Prostate gland (tissue), 2 donors: ENCODE measurements at places on chromosomes 5 and 9. TPM values are rescaled to one million over a fixed set of nuclear protein-coding genes. Genes with fewer than 3 reads are reported as not detected.
A peak's percentile ranks its signal among the peaks of the same experiment; 100 is the strongest.

DNA sequence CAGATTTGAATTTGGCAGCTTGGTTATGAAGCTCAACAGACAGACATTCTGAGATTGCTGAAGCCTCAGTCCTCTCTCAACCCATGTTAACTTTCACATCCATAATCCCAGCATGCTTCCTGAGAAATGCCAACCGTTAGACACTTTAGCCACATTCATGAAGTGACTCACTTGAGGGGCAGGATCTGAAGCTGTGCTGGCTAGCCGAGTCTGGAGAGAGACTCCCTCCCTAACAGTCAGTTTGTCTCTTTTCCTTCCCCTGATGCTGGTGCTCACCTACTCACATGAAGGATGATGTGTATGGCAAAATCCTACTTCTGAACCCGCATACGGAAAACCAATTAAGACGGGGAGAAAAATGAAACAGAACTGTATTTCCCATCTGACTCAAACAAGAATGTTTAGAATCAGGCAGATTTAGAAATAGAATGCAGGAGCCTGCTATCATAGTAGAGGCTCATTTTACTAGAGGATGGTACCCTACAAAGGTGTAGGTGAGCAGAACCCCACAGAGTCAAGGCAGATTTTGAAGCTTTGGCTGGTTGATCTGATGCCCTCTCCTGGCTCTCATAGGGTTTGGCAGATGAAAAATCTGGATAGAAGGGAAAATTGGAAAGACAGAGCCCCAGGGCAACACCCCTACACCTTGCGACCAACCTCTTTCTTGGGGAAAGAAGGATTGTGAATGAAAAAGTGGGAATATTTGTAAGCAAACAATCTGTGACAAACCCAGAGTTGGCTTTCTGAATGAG lies 150.9 kb upstream of the LHFPL2 start:
- no peak overlapping the region for H3K4me3 ChIP-seq
- no peak for DNase-seq
- H3K4me1 ChIP-seq, result no peaks in the 10 kb centered on the region
- H3K27me3 ChIP-seq, result no peaks in the 10 kb centered on the region
- no peaks in the 10 kb centered on the region for H3K36me3 ChIP-seq

- no peaks in the 10 kb centered on the region for H3K27me3 ChIP-seq
- no peak overlapping the region for H3K27ac ChIP-seq
- no peaks in the 10 kb centered on the region for H3K36me3 ChIP-seq
- no peak overlapping the region for H3K4me3 ChIP-seq
- no peaks in the 10 kb centered on the region for H3K4me1 ChIP-seq
- no peak for DNase-seq
Measured at GRCh38 chr5:156149213-156149612, 177.8 kb upstream of the SGCD start.

DNA sequence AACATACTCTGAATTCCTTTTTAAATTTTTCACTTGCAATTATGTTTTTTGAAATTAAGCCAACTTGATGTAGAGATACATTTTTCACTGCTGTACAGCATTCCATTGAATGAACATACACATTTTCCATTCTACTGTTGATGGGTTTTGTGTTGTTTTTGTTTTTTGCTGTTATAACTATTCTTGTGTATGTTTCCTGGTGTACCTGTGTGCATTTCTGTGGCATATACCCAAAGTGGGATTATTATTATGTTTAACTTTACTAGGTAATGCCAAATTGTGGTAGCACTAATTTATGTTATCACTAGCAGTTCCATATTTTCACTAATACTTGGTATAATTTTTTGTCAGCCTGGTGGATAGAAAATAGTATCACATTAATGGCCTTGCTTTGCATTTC lies 2.7 kb downstream of the RFESD start:
- H3K4me3 ChIP-seq, result no peak overlapping the region
- no peak overlapping the region for H3K27ac ChIP-seq
- H3K27me3 ChIP-seq, result no peaks in the 10 kb centered on the region
- DNase-seq, result no peak
- H3K36me3 ChIP-seq, result no peaks in the 10 kb centered on the region
- peaks cover under 1% of the 10 kb centered on the region for H3K4me1 ChIP-seq

DNA sequence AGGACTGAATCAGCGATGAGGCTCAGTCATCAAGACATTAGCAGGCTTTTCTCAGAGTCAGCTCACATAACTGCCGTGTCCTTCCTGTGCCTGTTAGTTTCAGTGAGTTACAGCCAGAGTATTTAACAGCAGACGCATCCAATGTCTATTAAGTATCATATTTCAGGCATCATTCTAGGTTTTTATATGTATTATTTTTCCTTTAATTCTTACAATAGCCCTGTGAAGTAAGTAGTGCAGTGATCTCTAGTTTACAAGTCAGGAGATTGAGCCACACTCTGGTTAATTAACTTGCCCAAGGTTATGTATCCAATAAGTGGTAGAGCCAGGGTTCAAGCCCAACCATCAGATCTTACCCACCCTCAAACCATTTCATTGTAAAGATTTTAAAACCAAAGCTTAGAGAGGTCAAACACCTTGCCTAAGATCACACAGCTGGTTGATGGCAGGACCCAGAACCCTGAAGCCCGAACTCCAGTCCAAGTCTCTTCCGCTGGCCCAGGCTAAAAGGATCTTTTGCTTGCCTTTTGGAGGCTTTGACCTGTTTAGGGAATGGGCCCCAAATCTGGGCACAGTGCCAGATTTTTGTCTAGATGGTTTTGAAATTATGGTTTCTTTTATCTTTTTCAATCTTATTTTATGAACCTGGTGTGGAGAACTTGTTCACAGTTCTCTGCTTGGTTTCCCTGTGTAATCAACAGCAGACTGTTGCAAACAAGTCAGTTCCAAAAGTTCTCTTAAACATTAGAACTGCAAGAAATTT lies 261.2 kb upstream of the CLINT1 start:
- DNase-seq, result no peak
- H3K36me3 ChIP-seq, result no peaks in the 10 kb centered on the region
- H3K27ac ChIP-seq, result no peak overlapping the region
- no peaks in the 10 kb centered on the region for H3K4me1 ChIP-seq
- no peaks in the 10 kb centered on the region for H3K27me3 ChIP-seq
- H3K4me3 ChIP-seq, result no peak overlapping the region

DNA sequence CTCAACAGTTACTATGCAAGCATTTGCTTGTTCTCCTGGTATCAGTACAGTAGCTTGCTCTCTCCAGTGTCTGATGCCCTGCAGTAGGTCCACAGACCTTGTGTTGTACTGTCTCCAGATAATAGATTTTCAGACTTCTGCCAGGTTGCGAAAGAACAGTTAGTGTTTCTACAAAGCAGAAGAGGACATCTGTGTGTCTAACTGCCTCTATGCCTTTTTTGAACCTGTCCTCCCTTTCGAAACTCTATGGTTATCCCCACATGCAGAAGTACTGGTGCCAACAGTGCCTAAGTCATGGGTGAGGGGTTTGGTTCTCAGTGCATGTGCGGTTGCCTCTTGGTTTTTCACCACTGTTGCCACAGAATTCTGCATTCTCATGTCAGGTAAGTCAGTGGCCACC lies 45.9 kb downstream of the KCNN2 start:
- no peak for DNase-seq
- no peaks in the 10 kb centered on the region for H3K4me1 ChIP-seq
- H3K27me3 ChIP-seq, result no peaks in the 10 kb centered on the region
- no peak overlapping the region for H3K27ac ChIP-seq
- H3K36me3 ChIP-seq, result no peaks in the 10 kb centered on the region

DNA sequence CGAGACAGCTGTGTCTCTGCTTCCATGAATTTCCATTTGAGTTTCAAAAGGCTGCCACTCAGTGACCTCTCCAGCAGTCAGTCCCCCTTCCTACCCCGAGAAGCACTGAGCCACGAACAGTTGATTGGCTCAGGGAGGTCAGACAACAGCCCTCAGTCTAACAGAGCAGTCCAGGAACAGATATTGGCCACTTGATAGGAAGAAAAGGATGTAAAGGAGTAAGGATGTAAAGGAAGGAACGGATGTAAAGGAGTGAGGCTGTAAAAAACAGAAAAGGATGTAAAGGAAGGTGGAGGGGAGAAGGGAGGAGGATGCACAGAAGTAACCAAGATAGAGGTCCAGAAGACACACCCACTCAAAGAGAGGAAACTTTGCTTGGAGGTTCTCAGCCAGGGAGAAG lies 3.2 kb upstream of the NR4A3 start:
- H3K36me3 ChIP-seq, result no peaks in the 10 kb centered on the region
- H3K27me3 ChIP-seq, result no peaks in the 10 kb centered on the region
- H3K4me3 ChIP-seq, result no peak overlapping the region
- H3K4me1 ChIP-seq, result no peaks in the 10 kb centered on the region

GRCh38 chr5:147534172-147534951 lies 24.5 kb upstream of the DPYSL3 start:
- no peaks in the 10 kb centered on the region for H3K36me3 ChIP-seq
- no peak for DNase-seq
- H3K27ac ChIP-seq, result no peak overlapping the region
- H3K4me3 ChIP-seq, result no peak overlapping the region
- no peaks in the 10 kb centered on the region for H3K27me3 ChIP-seq

DNA sequence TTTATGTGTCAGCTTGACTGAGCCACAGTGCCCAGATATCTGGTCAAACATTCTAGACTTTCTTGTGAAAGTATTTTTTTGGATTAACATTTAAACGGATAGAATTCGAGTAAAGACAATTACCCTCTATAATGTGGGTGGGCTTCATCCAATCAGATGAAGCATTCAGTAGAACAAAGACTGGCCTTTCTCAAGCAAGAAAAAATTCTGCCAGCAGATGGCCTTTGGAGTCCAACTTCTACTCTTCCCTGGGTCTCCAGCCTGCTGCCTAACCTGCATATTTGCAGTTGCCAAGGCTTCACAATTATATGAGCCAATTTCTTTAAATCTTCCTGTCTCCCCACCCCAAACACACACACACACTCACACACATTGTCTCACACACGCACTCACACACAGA lies 86.4 kb downstream of the MED10 start:
- no peaks in the 10 kb centered on the region for H3K27me3 ChIP-seq
- H3K4me3 ChIP-seq, result no peak overlapping the region
- H3K36me3 ChIP-seq, result no peaks in the 10 kb centered on the region

GRCh38 chr5:53180538-53180937 lies 71.0 kb upstream of the MOCS2 start:
- no peak for DNase-seq
- no peak overlapping the region for H3K27ac ChIP-seq
- H3K4me1 ChIP-seq, result no peaks in the 10 kb centered on the region
- no peak overlapping the region for H3K4me3 ChIP-seq
- no peaks in the 10 kb centered on the region for H3K36me3 ChIP-seq
- H3K27me3 ChIP-seq, result no peaks in the 10 kb centered on the region

- H3K27ac ChIP-seq, result peak overlapping the region; percentile 8
- H3K4me3 ChIP-seq, result no peak overlapping the region
- no peaks in the 10 kb centered on the region for H3K27me3 ChIP-seq
- H3K36me3 ChIP-seq, result no peaks in the 10 kb centered on the region
Measured at GRCh38 chr9:123401879-123402513, 46.0 kb downstream of the CRB2 start.

GRCh38 chr9:112819635-112820496 lies 69.3 kb downstream of the SNX30 start:
- no peaks in the 10 kb centered on the region for H3K4me1 ChIP-seq
- H3K27me3 ChIP-seq, result no peaks in the 10 kb centered on the region
- H3K27ac ChIP-seq, result no peak overlapping the region
- H3K4me3 ChIP-seq, result no peak overlapping the region
- no peaks in the 10 kb centered on the region for H3K36me3 ChIP-seq

DNA sequence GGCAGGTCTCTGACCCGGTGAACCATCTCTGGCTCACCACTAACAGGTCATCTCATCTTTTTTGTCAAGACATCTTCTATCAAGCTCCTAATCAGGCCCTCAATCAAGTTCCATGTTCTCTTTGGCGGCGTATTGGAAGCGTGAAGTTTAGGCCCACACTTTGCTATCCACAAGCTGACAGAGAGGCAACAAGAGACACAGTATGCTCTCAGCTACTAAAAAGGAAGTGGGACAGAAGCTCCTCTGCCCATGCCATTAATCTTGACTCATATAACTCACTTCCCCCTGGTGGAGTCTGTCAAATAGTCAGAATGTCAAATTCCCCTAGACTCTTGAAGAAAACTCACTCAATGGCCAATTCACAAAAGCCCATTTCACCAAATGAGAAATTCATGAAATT lies 77.6 kb upstream of the TMC1 start:
- no peak overlapping the region for H3K4me3 ChIP-seq
- H3K36me3 ChIP-seq, result no peaks in the 10 kb centered on the region
- H3K27ac ChIP-seq, result no peak overlapping the region
- no peaks in the 10 kb centered on the region for H3K27me3 ChIP-seq

DNA sequence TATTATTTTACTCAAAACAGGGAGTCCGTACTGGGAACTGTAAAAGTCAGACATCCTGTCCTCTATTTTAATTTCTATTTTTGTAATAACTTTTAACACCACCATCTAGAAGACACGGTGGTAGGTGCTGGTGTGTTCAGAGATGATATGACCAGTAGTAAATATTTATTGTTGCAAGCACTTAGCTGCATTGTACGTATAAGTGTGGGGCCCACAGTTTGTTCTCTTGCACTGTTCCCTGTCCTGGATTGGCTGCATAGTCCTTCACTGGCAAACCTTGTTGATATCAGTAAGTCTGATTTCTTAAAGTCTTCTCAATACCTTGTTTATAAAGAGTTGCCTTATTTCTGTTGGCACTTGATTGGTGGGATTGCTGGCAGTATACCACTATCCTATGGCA lies 24.6 kb upstream of the IL9 start:
- H3K4me1 ChIP-seq, result no peaks in the 10 kb centered on the region
- H3K36me3 ChIP-seq, result no peaks in the 10 kb centered on the region
- no peak for DNase-seq
- no peak overlapping the region for H3K27ac ChIP-seq
- no peak overlapping the region for H3K4me3 ChIP-seq
- H3K27me3 ChIP-seq, result no peaks in the 10 kb centered on the region

- H3K27me3 ChIP-seq, result no peaks in the 10 kb centered on the region
- no peak overlapping the region for H3K27ac ChIP-seq
- DNase-seq, result no peak
Measured at GRCh38 chr9:1034271-1034670, 15.9 kb upstream of the DMRT2 start.

- no peak overlapping the region for H3K4me3 ChIP-seq
- no peaks in the 10 kb centered on the region for H3K27me3 ChIP-seq
- H3K4me1 ChIP-seq, result no peaks in the 10 kb centered on the region
- no peak overlapping the region for H3K27ac ChIP-seq
- H3K36me3 ChIP-seq, result no peaks in the 10 kb centered on the region
Measured at GRCh38 chr5:78550891-78551290, 97.7 kb downstream of the LHFPL2 start.

Gene FNIP1
- total RNA-seq, result 44.1 TPM

Gene TTC1
- total RNA-seq, result 30.6 TPM

Gene GARNL3
- 34.4 TPM for total RNA-seq

Gene TMEM174
- not detected for total RNA-seq

Gene PHF24
- not detected for total RNA-seq
